NCI-H2171 treated with DMSO at 0.1 percent for 48 hours (cell line): ENCODE measurements at places on chromosomes 5 and 9.

DNA sequence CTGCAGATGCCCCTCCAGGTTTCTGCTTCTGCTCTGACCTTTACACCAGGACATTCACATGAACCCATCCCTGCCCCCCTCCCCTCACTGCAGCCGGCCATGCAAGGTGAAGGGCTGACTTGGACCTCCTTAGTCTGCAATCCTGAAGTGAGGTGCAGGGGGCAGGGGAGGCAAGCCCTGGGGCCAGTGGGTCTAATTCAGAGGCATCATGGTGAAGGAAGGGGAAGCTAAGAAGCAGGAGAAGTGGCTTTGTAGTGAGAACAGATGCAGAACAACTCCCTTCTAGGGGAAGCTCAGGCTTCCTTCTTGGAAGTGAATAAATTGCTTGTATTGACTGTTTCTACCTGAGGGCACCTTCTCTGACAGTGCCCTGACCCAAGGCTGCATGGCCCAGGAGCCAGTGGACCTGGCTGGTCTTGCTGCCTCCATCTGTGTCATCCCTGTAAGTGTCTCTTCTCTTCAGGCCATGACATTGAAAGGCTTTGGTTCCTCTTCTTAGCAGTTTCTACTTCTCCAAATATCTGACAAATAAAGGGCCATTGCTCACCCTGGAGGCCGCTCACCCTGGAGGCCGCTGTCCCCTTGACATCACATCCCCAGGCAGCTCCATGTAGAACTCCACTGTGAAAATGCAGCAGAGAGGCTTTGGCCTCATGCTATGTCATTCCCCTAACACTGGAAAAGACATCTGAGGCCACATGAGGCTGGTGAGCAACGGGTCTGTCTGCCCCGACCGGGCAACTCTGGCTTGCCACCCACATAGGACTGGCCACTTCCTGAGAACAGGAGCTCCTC, 55.3 kb downstream of the GADD45G start:
- DNase-seq = no peak

- no peak for DNase-seq
These were observed 40.2 kb downstream of the FBXW11 start for GRCh38 chr5:171966270-171966669.

DNA sequence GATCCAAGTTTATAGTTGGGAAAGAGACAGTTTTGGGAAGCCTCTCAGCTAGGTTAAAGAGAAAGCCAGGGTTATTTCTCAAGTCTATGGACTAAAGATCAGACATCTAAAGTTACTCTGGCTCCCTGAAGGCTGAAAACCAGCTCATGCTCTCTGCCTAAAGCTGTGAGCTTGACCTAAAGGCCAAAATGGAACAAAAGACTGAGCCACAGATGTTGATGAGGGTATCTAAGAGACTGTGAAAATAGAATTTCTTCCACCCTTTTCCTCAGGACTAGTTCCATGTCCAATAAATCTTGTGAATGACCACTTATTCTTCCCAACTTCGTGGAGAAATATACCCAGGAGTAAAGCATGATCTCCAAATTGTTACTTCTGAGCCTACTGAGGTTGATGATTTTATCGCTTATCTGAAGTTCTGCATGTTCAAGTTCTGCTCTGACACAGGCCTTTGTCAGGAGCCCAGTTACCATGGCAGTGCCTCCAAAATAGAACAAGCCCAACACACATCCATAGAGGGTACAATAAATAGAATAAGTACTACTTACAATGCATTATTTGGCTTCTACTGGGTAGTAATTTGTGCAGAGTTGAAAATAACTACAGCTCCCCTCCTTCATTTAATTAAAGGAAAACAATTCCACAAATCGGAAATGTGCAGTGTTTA, 373.6 kb downstream of the NTRK2 start:
- no peak for DNase-seq

DNA sequence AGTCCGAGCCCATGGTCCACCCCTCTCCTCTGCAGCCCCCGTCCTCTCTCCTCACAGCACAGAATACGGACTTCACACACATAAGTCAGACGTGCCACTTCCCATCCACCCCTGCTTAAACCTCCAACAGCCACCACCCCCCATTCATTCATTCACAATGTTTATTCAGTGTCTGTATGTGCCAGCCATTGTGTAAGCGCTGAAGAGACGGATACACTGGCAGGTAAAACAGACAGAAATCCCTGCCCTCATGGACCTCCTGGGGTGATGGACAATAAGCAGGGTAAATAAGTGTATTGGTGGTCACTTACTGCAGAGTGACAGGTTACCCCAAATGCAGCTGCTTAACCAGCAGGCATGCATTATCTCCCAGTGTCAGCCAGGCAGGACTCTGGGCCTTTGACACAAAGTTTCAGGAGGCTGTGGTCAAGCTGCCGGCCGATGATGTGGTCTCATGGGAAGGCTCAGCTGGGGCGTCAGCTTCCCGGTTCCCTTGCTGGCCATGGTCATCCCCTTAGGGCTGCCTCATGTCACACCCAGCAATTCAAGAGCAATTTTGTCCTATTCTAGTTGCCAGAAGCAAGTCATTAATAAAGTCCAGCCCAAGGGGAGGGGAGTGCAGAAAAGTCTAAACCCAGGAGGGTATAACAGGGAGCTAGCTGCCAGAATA, 1.8 kb upstream of the PAXX start:
- DNase-seq = no peak

GRCh38 chr5:80387063-80387768, 20.6 kb upstream of the ZFYVE16 start:
- DNase-seq = no peak

DNA sequence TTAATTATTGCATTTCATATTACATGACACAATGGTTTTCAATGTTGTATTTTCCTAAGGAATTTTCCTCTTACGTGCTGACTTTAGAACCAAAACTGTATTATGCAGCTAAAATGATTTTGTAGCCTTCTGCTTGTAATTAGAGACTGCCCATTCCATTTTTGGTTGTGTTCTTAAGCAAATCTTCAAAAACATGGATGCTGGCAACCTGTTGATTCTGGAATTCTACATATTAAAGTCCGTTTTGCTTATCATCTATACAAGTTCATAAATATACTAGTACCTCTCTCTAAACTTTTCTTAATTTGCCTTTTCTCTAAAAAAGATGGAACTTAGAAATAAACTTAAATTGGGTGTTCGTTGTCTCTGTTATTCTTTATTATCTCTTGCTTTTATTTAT, 88.3 kb downstream of the NR3C1 start:
- no peak for DNase-seq
